Right renal pelvis (tissue), 4 donors: ENCODE measurements at places on chromosomes 6 and 20.

GRCh38 chr20:19211252-19211651 lies 1.2 kb upstream of the SLC24A3 start:
- no peak for DNase-seq

- DNase-seq: peak; percentile 66
Observed at GRCh38 chr6:133833949-133834359, 55.0 kb upstream of the TCF21 start.

- no peak for DNase-seq
Observed at GRCh38 chr20:32059189-32059588, 7.1 kb downstream of the HCK start.

GRCh38 chr20:49672096-49672664 lies 41.5 kb downstream of the B4GALT5 start:
- no peak for DNase-seq

DNA sequence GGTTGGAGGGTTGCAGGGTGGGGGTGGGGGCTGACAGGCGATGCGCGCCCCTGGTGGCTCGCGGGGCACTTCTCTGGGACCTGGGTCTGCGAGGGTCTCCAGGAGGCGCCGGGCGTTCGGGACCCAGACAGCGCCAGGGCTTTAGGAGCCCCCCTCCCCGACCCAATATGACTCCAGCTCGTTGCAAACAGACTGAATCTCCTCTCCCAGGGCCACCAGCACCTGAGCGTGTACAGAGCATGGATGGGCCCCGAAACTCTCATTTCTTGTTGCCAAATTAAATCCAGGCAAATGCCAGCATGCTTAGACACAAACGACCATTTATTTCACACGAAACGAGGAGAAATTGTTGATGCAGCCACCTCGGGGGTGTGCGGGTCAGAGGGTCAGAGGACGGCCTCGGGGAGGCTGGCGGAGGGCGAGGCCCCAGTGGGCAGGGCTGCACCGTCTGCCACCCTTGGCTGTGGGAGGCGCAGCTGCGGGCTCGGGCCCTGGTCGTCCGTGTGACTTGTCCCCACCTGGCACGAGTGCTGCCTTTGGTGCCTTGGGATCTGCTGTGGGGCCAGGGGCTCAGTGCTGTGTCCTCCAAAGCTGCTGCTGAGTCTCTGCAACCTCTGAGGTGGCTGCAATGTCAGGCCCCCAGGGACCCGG lies 20.9 kb upstream of the GATA5 start:
- no peak for DNase-seq

GRCh38 chr6:161164182-161164625 lies 109.7 kb downstream of the AGPAT4 start:
- no peak for DNase-seq
